ENCODE measurements at places on chromosomes 11 and 22. TPM values are rescaled to one million over a fixed set of nuclear protein-coding genes. Genes with fewer than 3 reads are reported as not detected.
A peak's percentile ranks its signal among the peaks of the same experiment; 100 is the strongest.

DNA sequence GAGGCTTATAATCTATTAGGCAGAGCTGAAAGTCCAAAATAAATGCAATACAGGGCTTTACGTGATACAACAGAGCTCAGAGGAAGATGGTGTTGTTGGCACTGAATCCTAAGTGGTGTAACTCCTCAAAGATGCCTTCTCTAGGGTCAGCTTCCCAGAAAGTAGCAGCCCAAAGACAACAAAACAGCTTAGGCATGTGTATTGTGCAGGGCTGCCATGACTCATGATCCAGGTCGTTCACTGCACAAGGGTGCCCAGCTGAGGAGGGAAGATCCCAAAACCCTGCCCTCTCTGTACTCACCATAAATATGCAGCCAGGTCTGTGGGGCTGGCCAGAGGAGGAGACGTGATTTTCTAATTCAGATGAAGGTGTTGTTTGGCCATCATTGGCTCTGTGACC is 59.4 kb upstream of the NNMT start:
- peak; percentile 7 for DNase-seq

DNA sequence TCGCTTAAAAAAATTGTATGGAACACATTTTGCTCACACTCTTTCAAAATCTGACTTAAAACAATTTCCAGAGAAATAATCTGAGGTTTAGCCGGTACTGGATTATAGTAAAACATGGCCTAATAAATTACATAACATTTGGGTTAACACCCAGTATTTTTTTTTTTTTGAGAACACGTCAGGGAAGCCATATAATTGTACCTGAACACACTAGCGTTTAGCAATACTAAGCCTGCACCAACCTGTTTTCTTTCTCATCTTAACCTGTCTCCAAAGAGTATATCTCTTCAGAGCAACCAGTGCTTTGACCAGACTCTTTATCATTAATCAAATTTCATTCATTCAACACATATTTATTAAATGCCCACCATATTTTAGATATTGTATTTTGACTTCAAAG is 2.0 kb upstream of the POGLUT3 start:
- no peak for DNase-seq

DNA sequence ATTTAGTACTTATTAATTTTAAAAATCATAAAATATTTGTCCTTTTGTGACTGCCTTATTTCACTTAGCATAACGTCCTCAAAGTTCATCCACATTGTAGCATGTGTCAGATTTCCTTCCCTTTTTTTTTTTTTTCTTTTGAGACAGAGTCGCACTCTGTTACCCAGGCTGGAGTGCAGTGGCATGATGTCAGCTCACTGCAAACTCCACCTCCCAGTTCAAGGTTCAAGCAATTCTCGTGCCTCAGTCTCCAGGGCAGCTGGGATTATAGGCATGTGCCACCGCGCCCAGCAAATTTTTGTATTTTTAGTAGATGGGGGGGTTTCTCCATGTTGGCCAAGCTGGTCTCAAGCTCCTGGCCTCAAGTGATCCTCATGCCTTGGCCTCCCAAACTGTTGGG is 10.6 kb downstream of the RAB6A start:
- no peak for DNase-seq

DNA sequence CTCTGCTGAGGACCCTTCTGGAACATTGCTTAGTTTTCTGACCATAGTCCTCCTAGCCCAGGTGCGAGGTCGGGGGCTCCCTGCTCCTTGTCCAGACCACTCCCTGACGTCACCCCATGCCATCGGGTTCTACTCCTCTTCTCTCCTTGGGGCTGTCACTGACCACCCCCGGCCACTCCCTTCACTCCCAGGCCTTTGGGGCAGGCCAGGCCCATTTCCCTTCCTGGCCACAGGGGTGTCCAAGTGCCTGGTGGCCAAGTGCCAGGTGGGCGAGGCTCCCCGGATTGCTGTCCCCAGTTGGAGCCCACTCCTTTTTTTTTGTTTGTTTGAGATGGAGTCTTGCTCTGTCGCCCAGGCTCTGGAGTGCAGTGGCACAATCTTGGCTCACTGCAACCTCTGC is 19.5 kb downstream of the MRGPRD start:
- DNase-seq = no peak

DNA sequence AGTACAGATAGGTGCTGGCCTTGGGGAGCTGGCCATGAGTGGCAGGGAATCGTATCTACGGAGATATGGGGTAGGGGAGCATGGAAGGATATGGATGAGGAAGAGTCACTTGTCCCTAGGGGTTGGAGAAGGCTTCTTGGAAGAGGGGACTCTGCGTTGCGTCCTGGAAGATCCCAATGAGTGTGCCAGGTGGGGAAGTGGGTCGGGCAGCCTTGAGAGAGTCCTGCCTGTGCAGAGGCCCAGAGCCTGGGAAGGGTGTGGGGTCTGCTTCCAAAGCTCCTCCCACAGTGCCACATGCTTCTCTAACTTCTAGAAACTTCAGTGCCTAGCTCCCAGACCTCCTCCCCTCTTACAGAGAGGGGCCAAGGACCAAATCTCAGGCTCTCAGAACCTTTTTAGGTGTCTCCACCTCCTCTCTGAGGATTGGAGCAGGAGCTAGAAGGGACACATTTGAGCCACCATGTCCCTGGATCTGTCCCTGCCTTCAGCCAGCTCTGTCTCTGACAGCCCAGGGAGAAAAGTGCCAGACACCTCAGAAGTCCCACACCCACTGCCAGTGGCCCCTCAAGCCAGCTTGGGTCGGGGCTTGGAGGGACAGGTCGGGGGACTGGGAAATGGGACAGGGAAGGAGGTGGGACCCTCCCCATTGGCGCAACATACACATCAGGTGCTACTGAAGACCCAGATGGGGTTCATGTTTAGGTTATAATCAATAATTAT is 11.0 kb downstream of the RHBDD3 start:
- DNase-seq = no peak

DNA sequence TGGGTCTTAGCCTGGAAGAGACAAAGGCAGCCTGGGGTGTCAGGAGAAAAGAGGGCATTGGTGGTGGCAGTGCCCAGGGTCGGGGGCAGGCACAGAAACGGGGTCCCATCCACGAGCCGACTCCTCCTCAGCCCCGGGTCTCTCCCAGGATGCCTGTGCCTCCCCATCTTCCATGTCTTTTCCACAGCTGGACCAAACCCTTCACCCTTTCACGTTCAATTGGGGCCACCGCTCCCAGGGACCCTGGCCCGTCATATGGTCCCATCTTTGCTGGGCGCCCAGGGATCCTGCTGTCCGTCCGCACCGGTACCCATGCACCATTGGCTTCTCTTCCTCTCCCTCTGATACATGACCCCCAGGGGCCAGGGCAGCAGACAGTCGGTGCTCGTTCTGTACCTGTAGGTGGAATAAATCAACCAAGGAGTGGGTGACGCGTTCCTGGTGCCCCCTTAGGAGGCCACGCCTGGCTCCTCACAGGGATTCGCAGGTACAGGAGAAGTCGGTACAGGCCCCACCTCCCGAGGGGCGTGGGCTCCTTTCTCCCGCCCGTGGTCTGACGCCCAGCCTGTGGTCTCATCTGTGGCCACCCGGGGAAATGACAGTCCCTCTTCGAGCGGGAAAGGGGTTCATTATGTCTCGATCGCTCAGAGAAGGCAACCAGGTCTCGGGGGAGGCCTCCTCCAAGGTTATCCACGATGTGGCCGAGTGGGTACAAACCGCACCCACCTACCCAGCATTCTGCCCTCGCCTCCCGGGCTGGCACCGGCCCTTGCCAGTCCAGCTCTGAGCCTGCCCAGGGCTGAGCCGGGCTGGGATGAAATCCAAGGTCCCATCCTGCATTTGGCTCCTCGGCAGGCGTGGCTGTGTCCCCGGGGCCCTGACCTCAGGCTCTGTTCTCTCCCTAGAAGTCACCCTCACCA is 1493.6 kb downstream of the BRD1 start:
- DNase-seq = no peak

DNA sequence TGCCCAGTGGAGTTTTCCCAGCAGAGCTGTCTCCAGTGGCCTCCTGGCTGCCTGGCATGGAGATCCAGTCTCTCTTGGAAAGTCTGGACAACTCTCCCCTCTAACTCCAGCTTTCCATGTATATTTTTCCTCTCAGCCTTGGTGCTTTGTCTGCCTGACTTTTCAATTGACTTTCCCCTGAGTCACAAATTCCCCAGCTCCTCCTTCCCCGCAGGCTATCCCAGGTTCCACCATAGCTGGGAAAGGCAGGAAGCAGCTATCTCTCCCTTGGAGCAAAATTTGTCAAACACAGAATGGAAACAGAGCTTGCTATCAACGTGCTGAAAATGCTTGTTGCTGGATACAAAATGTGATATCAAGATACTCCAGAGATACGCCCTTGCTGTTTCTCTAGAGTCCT is 384.8 kb downstream of the TMEM135 start:
- DNase-seq = peak; percentile 44

- DNase-seq = no peak
These were observed 902.2 kb downstream of the BRD1 start for GRCh38 chr22:48925450-48925849.

DNA sequence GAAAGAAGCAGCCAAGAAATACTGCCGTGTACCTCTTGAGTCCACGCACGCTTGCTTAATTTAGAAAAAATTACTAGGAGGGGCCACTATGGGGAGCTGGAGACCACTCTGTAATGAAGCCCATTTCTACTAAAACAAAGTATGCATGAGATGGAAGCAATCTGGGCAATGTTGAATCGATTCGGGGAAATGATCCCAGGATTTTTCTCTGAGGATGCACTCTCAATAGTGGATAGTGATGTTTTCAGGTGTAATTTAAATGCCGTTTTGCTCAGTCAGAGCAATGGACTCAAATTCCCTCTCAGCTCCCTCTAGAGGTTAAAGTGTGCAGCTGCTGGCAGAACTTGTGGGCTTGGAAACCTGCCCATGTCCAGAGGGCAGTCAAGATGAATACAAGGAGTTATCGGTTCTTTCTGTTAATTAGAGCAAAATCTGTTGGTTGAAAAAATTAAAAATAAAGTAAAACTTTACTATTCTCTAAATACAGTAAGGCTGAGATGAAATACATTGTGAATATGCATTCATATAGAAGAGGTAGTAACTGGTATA is 64.1 kb downstream of the ME3 start:
- DNase-seq = peak; percentile 88

DNA sequence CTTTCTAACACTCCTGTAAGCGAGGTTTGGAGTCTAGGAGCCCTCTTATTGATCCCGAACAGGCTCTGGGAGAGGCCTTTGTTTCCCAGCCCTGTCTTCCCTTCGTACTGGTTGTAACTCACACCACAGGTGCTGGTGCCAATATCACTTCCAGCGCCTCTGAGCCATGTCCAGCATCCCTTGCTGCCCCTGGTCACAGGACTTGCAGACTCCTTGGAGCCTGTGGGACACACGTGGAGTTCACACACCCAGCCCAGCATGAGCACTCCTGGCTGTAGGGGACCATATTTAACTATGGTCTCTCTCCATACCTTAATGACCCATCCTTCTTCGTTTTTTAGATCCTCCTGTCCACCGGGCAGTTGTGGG is 2.2 kb downstream of the ZBTB16 start:
- no peak for DNase-seq

GRCh38 chr11:9089636-9090035 is 1.8 kb downstream of the SCUBE2 start:
- no peak for DNase-seq

DNA sequence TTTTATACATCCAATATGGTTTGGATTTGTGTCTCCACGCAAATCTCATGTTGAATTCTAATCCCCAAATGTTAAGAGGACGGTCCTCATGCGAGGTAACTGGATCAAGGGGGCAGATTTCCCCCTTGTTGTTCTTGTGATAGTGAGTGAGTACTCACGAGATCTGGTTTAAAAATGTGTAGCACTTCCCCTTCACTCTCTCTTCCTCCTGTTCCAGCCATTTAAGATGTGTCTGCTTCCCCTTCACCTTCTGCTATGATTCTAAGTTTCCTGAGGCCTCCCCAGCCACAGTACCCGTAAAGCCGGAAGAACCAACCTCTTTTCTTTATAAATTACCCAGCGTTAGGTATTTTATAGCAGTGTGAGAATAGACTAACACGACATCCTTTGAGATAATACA is 98.6 kb downstream of the TTC28 start:
- DNase-seq = no peak

DNA sequence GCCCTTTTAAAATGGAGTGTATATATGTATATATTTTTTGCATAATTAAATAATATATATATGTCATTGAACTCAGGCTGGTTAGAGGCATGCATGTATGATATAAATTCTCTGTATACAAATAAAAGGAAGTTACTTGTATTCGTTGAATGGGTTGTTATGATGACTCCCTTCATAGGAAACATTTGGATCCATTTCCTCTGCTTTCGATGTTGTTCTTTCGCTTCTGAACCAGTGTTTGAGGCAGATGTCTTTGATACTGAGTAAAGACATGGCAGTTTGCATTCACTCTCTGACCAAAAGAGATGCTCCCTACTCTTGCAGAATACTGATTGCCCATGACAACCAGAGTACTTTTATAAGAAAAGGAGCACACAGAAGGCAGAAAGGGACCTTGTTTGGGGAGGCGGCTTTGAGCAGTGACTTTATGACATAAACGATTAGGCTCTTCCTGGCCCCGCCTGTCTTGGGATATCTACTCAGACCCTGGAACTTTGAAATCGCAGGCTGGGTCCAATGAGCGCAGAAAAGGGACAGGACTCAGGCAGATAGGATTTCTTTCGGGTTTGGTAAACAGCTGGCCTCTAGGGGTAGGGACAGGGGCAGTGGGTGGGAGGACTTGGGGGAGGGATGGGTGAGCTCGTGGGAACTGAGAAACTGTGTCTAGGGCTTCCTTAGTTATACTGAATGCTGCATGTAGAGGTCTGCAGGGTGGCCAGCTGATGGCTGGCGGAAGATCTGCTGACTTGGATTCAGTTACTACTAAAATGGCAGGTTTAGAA is 23.2 kb downstream of the TIMP3 start:
- no peak for DNase-seq

- no peak for DNase-seq
These were observed 158.5 kb downstream of the CCDC34 start for GRCh38 chr11:27204529-27204928.

GRCh38 chr11:107791343-107792048 is 67.1 kb downstream of the SLC35F2 start:
- DNase-seq = no peak

GRCh38 chr11:5712507-5712906 is 22.9 kb downstream of the TRIM22 start:
- DNase-seq = peak; percentile 21

Gene CTNND1
- total RNA-seq = 83.1 TPM

Gene KIAA1671
- total RNA-seq = 10.7 TPM

Gene LRP4
- total RNA-seq = 4.7 TPM

Gene GLB1L2
- not detected for total RNA-seq

Gene TBX1
- 2.8 TPM for total RNA-seq

Gene SHISA8
- total RNA-seq = not detected

Gene TMEM25
- 7.7 TPM for total RNA-seq

Gene DKK3
- total RNA-seq = 334 TPM

Gene ADM2
- total RNA-seq = 8.0 TPM
